Stimulated activated CD8-positive, alpha-beta memory T cell treated with anti-CD3 and anti-CD28 coated beads, Interleukin-15, amount 100 ng/mL, for 4 hours (primary cell): ENCODE measurements at places on chromosomes 5 and 9.

DNA sequence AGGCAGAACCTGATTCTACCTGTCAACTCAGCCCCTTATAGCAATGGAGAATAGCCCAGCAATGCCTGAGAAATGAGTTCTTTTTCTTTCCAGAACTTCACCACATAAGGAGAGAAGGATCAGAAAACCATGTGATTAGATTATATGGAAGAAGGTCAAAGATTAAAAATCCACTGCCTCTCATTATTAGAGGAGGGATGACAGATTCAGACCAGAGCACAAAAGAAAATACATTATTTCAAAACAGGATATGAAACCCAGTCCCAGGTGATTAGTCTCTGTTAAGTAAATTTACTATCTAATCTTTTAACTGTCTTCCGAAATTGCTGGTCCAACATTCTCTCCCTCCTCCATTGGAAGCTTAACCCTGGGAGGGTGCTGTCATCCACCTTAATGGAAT lies 322.4 kb downstream of the SLIT3 start:
- no peak for DNase-seq

DNA sequence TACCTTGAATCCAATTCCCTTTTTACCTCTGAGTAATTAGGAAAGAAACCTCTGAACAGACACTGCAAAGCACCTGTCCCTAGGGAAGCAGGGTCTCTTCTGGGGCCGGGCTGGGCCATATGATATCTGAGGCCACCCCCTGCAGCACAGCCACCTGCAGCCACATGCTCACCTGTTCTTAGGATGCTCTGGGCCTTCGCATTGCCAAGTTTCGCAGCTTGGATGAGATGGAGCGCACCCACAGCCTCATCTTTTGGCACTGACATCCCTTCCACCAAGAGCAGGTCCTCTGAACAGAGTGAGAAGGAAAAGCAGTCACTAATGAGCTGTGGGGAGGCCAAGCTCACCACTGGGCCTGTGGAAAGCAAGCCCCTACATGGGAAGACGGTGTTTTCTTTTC lies 27.3 kb downstream of the CLTA start:
- DNase-seq, result no peak

DNA sequence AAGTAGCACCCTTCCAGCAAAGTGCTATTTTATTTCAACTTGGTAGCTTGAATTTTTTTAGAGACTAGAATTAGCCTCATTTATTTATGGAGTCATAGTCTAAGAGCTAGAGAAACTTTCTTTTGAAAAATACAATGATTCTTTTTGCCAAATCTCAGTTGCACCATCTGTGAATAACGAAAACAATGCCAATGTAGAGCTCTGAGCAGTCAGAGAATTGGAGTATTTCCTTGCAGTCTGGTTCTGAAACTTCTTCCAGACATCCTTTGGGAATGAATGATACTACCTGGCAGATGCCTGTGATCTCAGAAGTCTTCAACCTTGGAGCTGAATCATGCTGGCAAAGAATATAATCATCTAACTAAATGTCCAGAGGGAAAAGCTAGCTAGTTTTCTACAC lies 511.5 kb upstream of the CYLC2 start:
- DNase-seq, result no peak

GRCh38 chr5:54669285-54669684 lies 151.7 kb downstream of the SNX18 start:
- DNase-seq, result no peak

- DNase-seq, result no peak
Measured at GRCh38 chr9:130931508-130932254, 7.4 kb downstream of the FIBCD1 start.

- no peak for DNase-seq
Measured at GRCh38 chr5:149407323-149408251, 28.5 kb upstream of the IL17B start.

DNA sequence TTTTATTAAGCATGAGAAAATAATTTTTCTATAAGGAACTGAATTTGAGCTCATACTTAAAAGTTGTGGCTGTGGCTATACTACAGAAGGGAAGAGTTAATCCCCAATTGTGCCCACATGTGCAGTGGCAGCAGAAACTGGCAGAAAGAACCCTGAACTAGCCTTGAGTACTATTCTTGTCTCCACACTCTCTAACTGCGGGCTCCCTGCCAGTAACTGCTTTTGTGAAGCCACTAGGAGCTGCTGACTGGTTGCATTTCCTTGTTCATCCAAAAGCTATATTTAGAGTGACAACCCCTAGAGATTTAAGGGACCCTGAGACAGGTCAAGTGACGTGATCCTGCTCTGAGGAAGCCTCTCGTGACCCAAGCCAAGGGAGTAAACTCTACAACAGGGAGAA lies 238.6 kb downstream of the ELAVL2 start:
- no peak for DNase-seq

- no peak for DNase-seq
Measured at GRCh38 chr5:34866989-34867471, 28.1 kb downstream of the TTC23L start.

DNA sequence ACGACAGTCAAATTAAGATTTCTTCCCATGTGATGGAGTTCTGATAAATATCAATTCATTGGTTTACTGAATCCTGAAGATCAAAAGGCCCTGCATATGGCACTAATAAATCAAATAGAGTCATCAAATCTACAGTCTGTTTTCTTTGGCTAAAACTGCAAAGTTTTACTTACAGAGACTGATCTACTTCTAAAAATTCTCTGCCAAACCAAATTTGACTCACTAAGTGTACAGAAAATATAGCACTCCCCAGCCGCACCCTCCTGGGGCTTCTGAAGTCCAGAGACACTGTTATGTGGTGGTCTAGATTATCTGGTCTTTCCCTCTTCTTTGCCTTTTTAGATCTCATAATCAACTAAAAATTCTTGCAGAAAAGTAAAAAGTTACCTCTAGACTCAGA lies 237.7 kb downstream of the MLLT3 start:
- no peak for DNase-seq

DNA sequence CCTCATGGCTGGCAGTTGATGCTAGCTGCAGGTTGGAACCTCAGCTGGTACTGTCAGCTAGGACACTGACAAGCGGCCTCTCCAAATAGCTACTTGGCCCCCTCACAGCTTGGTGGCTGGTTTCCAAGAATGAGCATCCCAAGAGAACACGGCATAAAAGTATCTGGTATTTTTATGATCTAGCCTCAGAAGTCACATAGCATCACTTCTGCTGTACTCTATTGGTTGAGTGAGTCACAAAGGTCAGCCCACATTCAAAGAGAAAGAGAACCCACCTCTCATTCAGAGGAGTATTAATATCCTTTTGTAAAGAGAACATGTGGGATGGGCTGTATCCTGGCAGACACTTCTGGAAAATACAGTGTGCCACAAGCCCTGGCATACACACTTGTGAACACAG lies 6.0 kb upstream of the SIL1 start:
- DNase-seq, result no peak

DNA sequence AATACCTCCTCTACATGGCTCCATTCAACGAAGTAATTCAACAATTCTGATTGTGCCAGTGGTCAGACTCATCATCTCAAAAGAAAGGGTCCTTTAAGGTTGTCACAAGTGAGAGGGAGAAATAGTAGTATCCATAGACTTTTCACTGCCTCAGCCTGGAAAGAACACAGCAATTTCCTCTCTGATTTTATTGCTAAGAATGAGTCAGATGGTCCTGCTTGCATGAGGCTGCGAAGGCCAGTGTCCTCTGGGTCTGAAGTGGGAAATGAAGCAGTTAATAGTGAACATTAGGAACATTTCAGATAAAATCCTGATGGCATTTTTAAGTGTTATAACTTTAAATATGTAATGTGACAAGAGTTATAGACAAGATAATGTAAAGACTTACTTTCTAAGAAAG lies 979.0 kb downstream of the EFNA5 start:
- DNase-seq, result no peak

GRCh38 chr5:174145091-174145490 lies 99.6 kb downstream of the NSG2 start:
- no peak for DNase-seq

- no peak for DNase-seq
Measured at GRCh38 chr5:151708126-151708525, 21.4 kb upstream of the SPARC start.

DNA sequence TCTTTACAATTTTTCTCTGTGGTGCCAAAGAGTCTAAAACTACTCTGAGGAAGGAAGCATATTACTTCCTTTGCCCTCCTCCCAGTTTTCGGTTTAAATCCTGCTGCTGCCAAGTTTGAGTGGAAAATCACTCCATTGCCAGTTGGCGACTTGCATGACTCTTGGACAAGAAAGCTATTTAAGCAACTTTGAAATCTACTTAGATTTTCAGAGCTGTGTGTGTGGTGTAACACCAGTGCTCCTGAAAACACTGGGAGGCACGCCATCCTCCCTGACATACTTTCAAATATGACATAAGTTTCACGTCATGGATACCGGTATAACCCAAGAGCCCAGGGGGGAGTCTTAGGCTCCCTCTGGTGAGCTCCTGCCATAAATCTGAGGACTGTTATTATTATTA lies 83.5 kb upstream of the RIOK2 start:
- DNase-seq, result no peak

DNA sequence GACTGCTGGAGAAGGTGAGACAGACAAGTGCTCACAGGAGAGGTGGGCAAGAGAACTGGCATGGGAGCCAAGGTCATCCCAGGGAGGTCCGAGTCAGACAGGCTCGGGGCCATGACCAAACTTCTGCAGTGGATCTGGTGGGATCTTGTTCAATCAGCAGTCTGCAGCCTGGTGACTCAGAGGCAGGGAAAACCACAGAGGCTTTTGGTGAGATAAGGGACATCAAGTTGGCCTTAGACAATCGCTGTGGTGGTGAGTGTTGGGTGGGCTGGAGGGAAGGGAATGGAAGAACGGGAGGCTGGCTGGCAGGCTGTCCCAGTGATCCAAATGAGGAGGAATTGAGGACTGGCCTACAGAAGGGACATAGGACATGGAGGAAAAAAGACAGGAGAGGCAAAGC lies 123.8 kb downstream of the TMEM174 start:
- no peak for DNase-seq

DNA sequence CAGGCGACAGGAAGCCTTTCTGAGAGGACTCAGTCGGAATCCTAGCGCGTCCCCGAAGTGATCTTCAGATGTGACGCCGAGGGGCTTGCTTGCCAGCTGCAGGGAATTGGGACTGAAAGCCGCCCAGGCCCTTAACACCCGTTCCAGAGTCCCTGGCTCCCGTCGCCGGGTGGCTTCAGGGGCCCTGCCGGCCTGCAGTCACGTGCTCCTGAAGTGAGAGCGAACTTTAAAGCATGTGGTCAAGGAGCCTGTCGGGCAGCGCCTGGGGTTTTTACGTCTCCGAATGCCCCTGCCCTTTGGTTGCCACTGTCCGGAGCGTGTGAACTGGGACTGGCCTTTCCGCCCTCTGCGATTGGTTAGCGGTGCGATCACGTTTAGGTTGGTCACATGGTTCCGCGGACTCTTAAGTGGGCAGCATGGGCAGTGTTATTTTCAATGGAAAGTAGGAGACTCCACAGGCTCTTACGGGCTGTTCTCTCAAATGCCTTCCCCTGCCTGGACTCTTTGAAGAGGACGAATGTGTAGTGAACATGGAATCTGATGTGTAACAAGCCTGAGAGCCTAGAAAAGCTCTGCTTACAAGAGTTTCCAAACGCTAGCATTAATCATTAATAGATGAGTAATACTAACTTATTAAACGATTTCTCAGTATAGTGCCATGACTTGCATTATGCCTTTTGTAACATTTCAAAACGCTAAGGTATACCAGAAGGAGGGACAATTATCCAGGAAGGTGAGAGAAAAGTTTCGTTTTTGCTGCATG lies 1.9 kb downstream of the VLDLR start:
- no peak for DNase-seq

DNA sequence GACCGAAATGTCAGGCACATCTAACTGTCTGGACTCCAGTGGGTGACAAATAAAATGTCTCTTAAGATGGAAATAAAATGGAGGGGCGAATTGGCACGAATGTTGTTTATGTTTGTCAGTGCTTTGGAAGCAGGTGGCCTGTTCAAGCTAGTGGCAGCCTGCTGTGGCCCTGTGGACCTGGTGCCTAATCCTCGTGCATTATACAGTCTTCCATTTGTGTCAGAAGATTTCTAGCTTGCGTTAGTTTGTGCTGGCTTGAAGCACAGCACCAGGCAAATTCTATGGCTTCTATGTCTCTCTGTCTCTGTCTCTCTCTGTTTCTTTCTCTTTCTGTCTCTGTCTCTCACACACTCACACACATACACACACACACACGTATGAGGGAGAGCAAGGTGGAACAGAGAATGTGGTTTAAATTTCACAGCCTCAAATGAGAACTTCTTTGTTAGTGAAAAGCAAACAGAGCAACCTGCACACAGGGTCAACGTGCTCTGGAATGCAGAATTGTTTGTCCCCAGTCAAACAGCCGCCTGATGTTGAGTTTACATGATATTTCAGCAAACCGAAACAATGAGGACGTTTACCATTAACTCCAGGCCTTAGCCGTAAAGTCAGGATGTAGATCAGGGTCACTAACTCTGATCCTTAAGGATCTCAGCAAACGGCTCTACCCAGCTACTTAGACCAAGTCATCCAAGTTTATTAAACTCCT lies 39.0 kb upstream of the CD180 start:
- no peak for DNase-seq

GRCh38 chr5:140261403-140262171 lies 41.3 kb downstream of the PFDN1 start:
- no peak for DNase-seq

GRCh38 chr9:72428329-72428728 lies 63.3 kb upstream of the ZFAND5 start:
- DNase-seq, result no peak

- DNase-seq, result no peak
Measured at GRCh38 chr9:112548051-112548440, 61.4 kb downstream of the KIAA1958 start.

- no peak for DNase-seq
Measured at GRCh38 chr5:77427998-77428397, 64.1 kb downstream of the WDR41 start.

GRCh38 chr5:40492056-40492455 lies 187.7 kb upstream of the PTGER4 start:
- no peak for DNase-seq

DNA sequence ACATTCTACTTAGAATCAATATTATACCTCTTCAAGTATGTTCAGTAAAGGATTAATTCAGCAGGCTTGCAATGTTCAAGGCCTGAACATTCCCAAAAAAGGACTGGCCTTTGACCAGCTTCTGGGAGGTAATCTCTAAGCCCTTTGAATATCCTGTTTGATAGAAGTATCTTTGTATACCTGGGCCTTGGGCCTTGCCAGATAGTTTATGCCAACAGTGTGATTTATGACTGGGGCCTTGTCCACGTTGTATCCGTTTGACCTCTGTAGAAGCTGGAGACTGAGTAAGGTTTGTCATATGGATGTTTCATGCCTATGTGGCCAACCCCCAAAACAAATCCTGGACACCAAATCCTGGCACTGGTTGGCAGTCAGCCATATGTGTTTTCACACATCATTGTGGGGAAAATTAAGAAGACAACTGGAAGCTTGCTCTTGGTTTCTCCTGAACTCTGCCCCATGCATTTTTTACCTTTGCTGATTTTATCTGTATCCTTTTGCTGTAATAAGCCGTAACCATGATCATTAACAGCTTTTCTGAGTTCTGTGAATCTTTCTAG lies 92.1 kb downstream of the RMI1 start:
- DNase-seq, result no peak
